NCI-H446 treated with DMSO at 0.1 percent for 48 hours (cell line): ENCODE measurements at places on chromosomes 2 and 18.
A peak's percentile ranks its signal among the peaks of the same experiment; 100 is the strongest.

DNA sequence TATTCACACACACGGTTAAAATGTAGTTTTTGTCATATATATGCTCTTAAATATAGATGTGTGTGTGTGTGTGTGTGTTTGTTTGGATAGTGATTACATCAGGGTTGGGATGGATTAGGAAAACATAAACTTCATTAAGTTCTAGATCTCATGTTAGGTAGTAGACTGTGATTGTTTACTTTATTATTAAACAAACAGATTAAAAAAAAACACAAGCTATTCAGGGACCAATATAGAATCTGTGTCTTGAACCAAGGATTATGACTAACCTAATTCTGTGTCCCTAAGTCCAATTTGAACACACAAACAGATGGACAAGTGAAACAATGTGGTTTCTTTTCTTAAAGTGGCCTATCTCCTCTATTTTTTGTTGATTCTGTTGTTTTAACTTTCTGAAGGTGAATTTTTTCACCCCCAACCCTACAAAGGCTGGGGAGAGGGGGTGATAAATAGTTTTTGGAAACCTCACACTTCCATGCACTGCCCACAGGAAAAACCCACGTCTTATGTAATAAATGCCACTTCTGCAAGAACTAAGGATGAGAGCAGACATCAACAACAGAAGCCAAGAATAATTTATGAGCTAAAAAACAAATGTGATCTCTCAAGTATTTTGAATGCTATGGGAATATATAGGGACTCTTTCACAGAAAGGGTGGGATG lies 40.7 kb downstream of the IL1R2 start:
- no peak for DNase-seq

GRCh38 chr2:178152977-178153376 lies 40.7 kb downstream of the RBM45 start:
- DNase-seq = no peak

DNA sequence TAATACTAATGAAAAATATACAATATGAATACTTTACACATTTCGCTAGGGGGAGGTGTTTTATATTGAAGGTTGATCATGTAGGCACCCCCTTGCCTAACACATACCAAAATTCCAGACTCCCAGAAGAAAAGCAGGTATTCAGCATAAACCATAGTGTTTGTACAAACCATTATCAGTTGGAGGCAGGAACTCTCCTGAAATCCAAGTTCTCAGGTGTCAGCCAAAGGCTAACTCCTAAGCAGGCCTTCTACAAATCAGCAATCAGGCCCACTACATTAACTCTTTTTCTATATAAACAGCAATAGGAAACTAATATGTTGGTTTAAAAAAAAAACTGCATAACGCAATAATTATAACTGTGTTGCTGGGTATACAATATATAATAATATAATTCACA lies 44.5 kb downstream of the MAP3K2 start:
- DNase-seq = no peak

GRCh38 chr2:20494241-20494640 lies 47.4 kb downstream of the RHOB start:
- DNase-seq = no peak

DNA sequence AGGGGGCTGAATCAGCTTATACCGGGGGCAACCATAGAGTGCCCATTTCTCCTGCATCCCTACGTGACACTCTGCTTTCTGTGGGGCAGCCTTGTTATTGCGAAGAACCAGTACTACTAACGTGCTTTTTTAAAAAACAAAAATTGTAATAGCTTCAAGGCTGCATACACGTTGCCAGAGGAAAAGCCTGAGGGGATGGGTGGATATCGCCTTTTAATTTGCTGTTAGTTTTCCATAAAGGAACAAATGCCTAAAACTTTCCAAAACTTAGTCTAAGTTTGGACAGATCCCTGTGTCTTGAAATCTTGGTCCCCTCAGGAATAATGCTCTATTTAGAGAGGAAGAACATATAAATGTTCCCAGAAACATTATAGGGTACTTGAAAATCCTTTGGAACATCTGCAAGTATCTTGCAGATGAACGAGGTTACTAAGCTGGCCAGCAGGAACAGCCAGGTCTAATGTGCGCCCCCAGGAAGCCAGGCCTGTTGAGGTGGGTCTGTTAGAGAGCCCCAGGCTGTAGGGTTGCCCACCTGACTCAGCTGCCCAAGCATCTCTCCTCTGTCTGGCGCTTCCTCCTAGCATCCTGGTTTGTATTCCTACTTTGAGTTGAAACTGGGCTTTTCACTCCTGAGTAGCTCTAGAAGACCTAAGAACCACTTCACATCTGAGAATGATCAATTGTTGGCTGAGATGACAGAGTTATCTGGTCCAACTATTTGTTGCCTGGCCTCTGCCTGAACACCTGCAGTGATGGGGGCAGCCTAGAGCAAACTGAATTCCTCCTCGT lies 96.9 kb downstream of the TGOLN2 start:
- DNase-seq = no peak

- no peak for DNase-seq
These were observed 76.7 kb downstream of the LRP2 start for GRCh38 chr2:169285531-169286235.

DNA sequence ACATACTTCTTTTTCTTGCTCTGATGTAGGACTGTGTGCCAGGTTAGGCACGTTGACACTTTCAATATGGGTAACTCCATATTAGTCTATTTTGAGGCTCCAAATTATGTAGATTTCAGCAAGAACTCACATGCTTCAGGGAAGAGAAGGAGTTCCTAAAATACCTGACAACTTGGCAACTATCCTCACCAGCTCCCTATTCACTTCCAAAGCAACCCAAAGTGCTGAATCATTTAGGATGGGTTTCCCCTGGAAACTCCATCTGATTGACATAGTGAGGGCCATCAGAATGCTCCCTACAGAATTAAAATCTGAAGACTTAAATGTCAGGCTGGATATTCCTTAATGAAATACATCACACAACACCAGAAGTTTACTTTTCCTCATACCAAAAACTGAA lies 32.5 kb upstream of the NFU1 start:
- no peak for DNase-seq

DNA sequence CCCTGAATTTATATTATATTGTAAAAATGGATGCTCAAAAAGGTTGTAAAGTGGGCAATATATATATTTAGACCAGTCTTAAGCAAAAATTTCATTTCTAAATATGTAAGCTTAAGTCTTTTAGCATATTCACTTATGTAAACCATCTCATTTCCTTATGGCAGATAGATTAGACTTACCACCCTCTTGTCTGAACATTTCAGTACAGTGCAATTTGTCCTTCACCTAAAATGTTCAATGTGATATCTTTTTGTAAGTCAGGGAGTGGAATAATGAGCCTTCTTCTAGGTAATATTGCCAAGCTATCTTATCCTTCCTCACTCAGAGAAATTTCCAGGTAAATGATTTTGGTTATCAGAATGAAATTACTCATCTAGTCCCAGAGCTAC lies 92.3 kb downstream of the KLF7 start:
- DNase-seq = no peak

DNA sequence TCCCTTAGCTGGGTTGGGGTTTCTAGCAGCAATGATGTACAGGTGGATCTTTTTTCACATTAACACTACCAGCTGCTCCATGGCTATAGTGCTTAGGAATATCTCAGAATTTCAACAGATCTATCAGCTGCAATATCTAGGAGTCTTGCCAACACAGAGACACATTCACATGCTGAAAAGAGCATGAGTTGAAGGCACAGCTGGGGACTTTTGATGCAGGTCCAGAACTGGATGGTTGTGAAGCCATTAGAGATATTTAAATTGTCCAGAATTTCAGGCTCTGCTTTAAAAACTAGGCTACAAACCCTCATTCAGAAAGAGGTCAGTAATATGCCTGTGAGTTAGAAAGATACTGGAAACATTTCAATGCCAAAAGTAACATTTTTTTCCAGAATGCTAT lies 122.2 kb upstream of the CCDC195 start:
- peak; percentile 49 for DNase-seq

DNA sequence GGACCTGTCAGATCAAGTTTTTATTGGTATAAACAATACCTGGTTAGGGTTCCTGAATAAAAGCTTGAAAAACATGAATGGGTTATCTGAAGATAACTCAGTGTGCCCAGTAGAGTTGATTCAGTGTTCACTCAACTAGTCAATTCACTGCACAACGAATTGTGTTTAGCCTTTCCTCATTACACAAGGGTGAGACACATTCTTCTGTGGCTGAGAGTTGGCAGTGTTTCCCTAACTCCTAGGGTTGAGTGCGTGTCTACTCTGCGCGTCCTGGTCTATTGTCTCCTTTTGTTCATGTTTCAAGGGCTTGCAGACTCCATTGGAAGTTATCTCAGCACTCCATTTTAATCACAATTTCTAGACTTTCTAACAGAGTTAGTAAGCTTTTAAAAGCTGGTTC lies 32.8 kb upstream of the TMEM178A start:
- no peak for DNase-seq

GRCh38 chr2:146985753-146986152 lies 859.1 kb upstream of the ACVR2A start:
- DNase-seq = no peak

DNA sequence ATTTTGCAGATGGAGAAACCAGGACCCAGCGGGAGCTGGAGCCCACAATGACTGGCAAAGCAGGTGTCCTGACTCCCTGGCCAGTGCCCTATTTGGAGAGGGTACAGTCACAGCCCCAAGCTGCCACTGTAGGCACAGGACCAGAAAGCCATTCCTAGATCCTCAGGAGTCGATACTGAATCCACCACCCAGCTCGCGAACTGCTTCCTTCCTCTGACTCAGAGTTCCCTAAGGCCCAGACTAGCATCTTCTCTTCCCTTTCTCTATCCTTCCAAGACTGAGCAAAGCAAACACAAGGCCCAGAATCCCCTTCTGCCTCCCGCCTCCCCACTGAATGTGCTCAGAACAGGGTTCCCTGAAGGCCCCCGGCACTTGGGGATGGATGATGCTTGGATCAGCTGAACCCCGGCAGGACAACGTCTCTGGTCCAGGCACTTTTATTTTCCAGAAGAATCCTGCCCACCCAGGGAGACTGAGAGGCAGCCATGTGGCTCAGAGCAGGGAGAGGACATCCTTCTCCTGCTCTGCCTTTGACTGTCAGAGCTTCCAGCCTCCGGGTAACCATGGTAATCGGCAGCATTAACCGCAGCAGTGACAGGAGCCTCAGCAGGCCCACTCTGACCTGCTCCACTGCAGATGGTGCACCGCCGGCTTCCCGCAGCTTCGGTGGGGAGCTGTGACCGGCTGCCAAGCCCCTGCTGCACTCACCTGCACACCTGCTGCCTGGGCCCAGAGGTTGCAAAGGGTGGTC lies 34.8 kb upstream of the KLHL29 start:
- DNase-seq = no peak

DNA sequence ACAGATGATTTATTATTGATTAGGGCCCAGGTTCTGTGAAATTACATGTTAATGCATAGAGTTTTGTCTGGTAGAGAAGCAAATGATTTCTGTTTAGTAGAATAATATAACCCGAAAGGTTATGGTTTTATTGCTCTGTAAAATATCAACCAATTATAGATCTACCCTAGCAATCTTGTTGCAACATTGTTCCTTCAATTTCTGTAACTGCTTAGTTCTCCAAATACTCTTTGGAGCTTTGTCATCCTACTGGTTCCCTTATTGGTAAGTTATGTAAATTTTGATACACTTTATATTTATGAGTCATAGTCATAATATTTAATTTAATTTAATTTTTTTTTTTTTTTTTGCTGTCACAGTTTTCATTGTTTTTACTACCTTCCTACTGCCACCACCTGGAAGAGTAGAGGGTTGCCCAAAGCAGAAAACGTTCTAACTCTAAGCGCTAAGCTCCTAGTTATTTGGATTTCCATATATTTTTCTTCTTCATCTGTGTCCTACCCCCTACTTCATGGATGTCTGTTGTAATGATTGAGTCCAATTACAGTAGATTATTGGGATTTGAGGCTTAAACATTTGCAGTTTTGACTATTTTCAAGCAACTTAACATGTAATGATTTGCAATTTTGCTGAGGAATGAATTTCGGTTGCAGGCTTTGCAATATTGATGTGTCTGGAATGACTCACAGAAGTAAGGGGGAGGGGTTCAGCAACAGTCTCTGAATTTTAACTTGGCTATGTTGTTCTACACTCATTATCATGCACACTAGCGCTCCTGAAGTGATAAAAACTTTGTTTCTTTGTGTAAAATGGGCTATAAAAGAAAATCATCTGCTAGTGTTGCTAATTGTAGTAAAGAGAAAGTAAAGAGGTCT lies 51.1 kb downstream of the NABP1 start:
- DNase-seq = no peak

GRCh38 chr2:61885896-61886603 lies 2.4 kb downstream of the CCT4 start:
- DNase-seq = no peak

GRCh38 chr2:11417946-11418585 lies 47.9 kb downstream of the E2F6 start:
- DNase-seq = no peak

- no peak for DNase-seq
These were observed 355.6 kb upstream of the GYPC start for GRCh38 chr2:126300348-126300747.

- DNase-seq = no peak
These were observed 99.3 kb downstream of the SPTBN1 start for GRCh38 chr2:54555318-54555837.

GRCh38 chr2:39542523-39542922 lies 105.4 kb upstream of the MAP4K3 start:
- no peak for DNase-seq

GRCh38 chr2:241762321-241762932 lies 14.2 kb upstream of the GAL3ST2 start:
- DNase-seq = no peak

DNA sequence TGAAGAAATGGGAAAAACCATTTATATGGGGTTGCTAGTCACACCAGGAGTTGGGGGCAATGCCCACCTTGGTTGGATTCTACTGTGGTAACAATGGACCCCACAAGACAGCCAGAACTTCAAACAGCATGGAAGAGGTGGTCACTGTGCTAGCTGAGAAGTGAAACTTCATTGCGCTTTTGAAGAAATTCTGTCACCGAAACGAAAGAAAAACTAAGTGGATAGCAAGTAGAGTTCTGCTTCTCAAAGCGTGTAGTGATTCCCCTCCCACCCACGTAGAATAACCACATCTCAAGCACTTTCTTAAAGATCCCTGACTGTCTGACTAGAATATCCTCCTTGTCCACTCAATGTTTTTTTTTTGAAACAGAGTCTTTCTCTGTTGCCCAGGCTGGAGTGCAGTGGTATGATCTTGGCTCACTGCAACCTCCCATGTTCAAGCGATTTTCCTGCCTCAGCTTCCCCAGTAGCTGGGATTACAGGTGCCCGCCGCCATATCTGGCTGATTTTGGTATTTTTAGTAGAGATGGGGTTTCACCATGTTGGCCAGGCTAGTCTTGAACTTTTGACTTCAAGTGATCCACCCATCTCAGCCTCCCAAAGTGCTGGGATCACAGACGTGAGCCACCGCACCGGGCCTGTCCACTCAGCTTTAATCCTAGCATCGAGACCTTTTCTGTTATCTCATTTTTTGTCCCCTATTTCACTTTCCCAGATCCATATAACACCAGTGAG lies 30.1 kb upstream of the CCL20 start:
- DNase-seq = no peak

GRCh38 chr2:238278626-238279323 lies 9.6 kb downstream of the PER2 start:
- no peak for DNase-seq
